Activated CD4-positive, alpha-beta T cell treated with anti-CD3 and anti-CD28 coated beads, Interleukin-2, amount 50 U/mL, for 16 hours (primary cell): ENCODE measurements at places on chromosomes 1 and 21.

DNA sequence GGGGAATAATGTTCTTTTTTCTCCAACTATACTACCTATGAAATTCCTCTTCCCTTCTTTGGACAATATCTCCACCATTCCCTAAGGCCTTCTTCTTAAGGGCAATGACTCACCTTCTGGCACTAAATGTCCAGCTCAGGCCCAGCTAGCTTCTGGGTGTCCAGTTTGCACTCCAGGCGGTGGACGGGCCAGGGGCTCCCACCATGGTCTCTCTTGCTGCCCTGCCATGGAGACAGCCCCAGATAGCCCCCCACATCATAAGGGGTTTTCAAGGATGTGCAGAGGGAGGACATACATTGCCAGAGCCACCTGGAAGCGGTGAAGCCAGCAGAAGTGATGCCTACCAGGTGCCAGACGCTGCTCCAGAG, 43.8 kb downstream of the C1orf198 start:
- DNase-seq: no peak

GRCh38 chr1:35808450-35809113, 766 bp downstream of the AGO4 start:
- peak; percentile 26 for DNase-seq

DNA sequence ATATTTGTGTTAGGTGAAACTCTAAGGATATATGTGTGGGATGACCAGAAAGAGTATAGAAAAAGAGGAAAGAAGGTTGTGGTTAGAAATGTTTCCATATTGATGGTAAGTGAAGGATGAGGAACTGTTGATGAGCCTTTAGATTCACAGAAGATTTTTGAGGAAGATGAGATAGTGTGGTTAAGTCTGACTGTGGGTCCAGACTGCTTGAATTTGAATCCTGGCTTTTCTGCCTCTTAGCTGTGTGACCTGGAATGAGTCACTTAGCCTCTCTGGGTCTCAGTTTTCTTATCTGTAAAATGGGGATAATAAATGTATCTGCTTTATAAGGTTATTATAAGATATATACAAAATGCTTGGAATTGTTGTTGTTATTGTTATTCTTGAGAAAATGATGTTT, 27.5 kb downstream of the RGL1 start:
- DNase-seq: no peak

- no peak for DNase-seq
Observed at GRCh38 chr1:193890935-193891334, 704.5 kb upstream of the B3GALT2 start.

DNA sequence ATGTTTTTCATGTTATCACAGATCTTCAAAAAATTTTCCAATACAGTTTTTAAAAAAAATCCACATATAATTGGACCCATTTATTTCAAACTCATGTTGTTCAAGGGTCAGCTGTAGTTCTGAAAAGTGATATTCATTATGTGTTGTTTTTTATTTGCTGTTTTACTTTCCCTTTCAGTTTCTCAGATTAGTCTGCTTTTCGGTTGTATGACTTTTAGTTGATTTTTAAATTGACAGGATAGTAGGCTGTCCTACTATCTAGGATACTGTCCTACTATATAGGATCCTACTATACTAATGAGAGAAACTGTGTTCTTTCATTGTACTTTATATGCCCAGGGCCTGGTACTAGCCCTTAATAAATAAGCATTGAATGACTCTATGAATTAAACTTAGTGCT, 33.6 kb upstream of the GPR52 start:
- no peak for DNase-seq

- no peak for DNase-seq
Observed at GRCh38 chr1:181430015-181430885, 53.1 kb upstream of the CACNA1E start.
